ENCODE measurements at places on chromosomes 2 and 18. TPM values are rescaled to one million over a fixed set of nuclear protein-coding genes. Genes with fewer than 3 reads are reported as not detected.
A peak's percentile ranks its signal among the peaks of the same experiment; 100 is the strongest.

DNA sequence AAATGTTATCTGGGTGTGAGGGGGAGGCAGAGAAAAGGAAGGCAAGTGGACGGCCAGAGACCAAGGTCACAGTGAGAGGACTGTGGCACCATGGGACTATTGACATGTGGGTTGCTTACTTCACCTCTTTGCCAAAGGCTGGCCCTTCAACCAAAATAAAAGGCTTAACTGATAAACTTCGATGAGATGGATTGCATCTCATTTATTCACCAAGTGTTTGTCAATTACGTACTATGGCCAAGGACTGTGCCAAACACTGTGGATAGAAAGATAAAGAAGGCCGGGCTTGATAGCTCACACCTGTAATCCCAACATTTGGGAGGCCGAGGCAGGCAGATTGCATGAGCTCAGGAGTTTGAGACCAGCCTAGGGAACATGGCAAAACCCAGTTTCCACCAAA is 98.7 kb upstream of the CCBE1 start:
- DNase-seq, result no peak

GRCh38 chr2:152334701-152335015 is 316 bp upstream of the FMNL2 start:
- DNase-seq, result no peak

LRRC30 gene
- not detected for total RNA-seq

- DNase-seq, result no peak
Measured at GRCh38 chr2:63875131-63875527, 33.4 kb downstream of the UGP2 start.

DNA sequence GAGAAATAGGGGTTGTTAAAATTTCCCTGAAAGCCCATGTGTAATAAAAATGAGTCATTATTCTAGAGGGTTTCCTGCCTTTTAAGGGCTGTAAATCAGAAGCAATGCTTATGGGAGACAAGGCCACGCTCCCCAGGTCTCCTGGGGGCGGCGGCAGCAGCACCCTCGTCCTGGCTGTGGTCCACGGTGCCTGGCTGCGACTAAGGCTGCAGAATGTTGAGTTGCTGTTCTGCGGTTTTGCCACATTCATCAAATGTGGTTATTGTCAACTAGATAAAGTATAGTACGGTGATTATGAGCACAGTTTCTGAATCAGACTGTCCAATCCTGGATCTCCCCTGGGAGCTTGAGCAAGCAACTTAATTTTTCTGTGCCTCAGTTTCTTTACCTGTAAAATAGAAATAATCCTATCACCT is 11.9 kb upstream of the AGFG1 start:
- DNase-seq, result no peak

DNA sequence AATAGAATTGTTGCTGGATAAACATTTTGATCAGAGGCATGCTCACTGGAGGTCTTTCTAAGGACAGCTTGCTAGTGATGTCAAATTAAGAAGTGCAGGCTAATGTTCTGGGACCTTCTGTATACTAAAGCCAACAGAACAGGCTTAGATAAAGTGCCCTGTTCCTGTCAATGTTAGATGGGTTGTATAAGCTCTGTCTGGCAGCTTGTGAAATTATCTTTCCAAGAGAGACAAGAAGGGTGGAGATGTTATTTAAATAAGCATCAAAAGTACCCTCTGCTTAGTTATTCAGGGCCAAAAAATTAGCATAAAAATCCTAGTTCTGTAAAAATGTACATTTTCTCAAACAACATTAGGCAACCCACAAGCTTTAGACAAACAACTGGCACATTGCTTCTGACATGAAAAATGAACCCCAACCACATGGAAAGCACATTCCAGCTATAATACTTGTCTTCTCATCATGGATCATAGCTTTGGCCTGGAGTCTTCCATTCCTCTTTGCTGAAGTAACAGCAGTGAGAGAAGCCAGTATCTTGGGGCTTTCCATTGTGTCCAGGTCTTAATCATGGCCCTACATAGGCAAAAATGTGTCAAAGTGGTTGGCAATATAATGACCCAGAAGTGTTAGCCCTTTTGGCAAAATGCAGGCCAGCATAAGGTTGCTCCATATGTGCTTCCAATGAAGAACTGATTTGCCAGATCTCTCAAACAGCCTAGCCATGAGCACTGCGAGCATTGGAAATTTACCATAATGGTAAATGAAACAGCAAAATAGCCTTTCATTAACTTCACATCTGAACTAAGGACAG is 478.1 kb upstream of the ZNF804A start:
- DNase-seq, result no peak

GALNT14 gene
- total RNA-seq, result 0.45 TPM

- DNase-seq, result no peak
Measured at GRCh38 chr2:197356136-197356535, 45.6 kb upstream of the ANKRD44 start.

SRD5A2 gene
- total RNA-seq, result not detected

DNA sequence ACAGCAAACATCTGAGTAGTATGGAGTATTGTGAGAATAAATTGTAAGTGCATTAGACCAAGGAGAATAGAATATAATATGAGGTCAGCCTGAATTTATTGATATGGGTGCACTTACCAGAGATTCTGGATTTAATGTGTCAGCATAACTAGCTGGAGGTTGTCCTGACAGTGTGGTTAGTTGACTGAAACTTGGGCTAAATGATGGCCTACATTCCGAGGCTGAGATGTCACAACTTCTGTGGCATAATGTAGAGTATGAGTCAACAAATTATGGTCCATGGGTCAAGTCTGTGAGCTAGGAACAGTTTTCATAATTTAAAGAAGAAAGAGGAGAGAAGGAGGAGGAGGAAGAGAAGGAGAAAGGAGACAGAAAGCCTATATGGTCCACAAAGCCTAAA is 127.6 kb downstream of the QPCT start:
- no peak for DNase-seq

GRCh38 chr2:3627500-3628100 is 30.4 kb upstream of the ALLC start:
- no peak for DNase-seq

GRCh38 chr2:241770936-241771285 is 5.7 kb upstream of the GAL3ST2 start:
- DNase-seq, result no peak

GRCh38 chr2:238719641-238720040 is 128.2 kb upstream of the TWIST2 start:
- peak; percentile 30 for DNase-seq

- no peak for DNase-seq
Measured at GRCh38 chr18:9682572-9682971, 25.5 kb upstream of the RAB31 start.

- no peak for DNase-seq
Measured at GRCh38 chr18:79944746-79945117, 6.7 kb downstream of the SLC66A2 start.

STPG4 gene
- not detected for total RNA-seq

FBXO36 gene
- 0.55 TPM for total RNA-seq

CLIP4 gene
- 31.4 TPM for total RNA-seq

GRCh38 chr2:70123829-70124116 is 36.5 kb downstream of the PCBP1 start:
- DNase-seq, result no peak

C1GALT1C1L gene
- total RNA-seq, result 0.64 TPM

MC4R gene
- total RNA-seq, result not detected

- DNase-seq, result no peak
Measured at GRCh38 chr2:36366491-36367120, 11.0 kb downstream of the CRIM1 start.

DNA sequence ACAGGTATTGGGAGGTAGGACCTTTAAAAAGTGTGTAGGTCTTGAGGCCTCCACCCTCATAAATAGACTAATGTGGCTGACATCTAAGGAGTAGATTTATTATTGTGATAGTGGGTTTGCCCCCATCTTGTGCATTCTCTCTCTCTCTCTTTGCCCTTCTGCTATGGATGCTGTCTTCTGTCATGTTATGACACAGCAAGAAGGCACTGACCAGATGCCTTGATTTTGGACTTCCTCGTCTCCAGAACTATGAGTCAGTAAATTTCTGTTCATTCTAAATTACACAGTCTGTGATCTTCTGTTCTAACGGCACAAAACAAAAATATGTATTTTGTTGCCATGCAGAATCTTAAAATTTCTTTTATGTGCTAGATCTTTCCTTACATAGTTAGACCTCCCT is 66.9 kb downstream of the ATAD2B start:
- DNase-seq, result no peak

DNA sequence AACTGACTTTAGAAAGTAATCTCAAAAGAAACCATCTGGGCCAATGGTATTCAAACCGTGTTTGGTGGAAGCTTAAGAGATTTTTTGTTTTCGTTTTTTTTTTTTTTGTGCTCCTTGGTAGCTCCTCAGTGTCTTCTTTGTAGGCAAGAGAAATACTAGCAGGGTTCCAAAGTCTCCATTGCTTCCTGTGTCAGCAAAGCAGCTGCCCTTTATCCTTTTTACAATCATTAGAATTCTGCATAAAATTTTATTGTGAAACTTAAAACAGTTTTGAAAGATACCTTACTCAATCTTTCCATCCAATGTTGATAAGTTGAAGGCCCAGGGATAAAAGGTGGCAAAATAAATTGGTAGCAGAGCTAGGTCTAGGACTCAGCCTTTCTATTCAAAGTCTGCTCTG is 479 bp downstream of the IL1F10 start:
- no peak for DNase-seq

DNA sequence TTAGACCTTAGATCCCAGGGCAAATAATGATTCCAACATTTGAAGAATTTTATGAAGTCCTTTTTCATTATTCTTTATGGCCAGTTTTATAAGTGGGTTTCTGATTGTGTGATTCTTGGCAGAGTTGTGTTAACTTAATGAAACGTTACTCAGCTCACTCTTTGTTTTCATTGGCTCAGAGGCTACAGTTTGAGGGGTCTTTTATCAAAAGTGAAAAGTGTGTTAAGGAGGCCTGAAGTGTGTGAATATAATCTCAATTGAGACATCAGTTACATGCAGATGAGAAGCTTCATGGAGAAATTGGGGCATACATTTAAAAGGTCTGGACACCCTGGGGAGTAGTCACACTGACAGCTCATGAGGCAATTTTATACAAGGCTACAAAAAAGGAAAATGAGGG is 74.6 kb downstream of the ASXL3 start:
- DNase-seq, result no peak

DNA sequence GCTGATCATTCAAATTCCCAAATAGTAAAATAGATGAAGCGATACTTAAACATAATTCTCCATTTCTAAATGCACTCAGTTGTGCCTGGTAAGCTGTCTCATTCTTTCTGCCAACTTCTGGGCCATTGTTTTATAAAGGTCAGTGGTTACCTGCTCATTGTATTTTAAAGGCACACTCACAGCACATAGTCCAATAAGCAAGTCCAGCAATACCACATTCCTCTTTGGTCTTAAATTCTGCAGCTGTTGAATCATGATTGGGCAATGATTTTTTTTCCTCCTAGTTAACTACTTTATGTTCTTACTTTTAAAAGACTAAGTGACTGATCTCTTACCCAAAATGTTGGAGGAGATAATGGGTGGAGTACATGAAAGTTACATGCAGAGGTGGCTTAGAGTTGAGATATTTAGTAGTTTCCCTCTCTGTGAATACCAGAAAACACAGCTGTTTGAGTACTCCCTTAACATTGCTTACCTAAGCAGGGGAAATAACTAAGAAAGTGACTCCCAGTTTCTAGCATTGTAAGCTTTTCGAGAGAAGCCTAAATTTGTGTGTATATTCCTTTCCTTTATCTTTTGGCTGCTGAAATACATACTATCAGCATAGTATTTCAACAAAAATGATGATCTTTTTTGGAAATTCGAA is 220.7 kb downstream of the CAMKMT start:
- no peak for DNase-seq

DNA sequence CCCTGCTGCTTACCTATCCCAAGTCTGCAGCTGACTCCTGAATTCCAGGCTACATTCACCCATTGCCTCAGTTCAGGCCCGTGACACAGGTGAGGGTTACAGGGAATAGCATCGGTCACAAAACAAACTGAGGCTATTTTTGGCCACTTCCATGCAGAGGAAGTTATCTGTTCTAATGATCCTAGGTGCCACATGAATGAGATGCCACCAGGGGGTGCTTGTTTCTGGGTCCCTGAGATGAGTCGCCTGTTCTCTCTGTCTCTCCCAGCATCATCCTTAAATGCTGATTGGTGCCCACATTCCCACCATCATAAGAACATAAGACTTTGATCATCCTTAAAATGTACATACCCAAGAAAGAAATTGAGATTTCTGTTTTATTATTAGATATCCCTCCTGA is 119.0 kb upstream of the CELF4 start:
- DNase-seq, result no peak

IL36RN gene
- not detected for total RNA-seq

DNA sequence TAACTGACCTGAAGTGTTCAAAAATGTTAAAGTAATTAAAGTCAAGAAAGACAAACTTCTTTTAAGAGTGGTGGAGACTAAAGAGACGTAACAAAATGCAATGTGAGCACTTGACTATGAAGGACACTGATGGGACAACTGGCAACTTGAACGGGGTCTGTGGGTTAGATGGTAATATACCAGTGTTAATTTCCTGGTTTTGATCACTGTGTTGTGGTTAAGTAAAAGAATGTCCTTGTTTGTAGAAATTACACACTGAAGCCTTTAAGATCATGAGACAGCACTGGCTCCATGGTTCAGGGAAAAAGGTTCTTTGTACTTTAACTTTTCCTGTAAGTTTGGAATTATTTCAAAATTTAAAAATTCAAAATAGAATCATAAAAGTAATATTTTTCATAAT is 58.2 kb downstream of the REL start:
- no peak for DNase-seq

DNA sequence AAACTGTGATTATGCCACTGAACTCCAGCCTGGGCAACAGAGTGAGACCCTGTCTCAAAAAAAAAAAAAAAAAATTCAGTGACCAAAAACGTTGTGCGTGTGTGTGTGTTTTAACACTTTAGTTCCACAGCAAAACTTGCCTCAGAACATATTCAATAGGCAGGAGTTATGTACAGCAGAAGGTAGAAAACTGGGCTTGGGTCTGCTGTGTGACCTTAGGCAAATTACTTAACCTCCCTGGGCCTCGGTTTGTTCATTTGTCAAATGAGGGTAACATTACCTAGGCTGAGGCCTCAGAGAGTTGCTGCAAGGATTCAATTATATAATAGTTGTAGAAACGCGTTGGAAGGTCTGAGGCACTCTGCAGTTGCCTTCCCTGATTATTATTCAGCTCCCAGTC is 10.3 kb upstream of the SCG2 start:
- DNase-seq, result no peak

DNA sequence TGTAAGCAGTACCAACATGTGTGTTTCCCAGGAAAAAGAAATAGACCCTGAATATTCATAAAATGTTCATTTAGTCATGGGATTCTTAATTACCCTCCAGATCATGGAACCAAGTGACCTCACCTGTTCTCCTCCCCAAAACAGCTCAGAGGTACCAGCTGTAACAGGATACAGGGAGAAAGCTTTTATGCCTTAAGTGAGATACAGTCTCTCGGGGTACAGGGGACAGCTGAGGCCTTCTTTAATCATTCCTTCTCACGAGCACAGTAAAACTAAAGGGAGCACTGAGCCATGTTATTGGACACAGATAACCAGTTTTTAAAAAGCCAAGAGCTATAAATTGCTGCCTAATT is 16.6 kb downstream of the EPHA4 start:
- no peak for DNase-seq

DNA sequence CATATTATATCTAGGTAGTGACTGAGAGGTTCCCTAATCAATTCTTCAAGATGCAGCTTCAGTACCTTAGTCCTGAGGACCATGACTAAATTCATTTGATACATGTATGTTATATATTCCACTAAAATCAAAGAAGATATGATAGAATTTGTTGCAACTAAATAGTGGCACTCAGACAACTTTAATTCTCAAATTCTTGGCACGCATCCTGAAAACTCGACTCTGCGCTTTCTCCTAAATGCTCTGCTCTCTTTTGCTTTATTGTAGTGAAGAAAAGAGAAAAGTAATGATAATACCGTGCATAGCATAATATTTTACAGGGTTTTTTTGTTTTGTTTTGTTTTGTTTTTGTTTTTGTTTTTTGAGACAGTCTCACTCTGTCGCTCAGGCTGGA is 475.3 kb downstream of the ARHGAP15 start:
- no peak for DNase-seq
